ENCODE measurements at places on chromosomes 2 and 18.

GRCh38 chr18:55041366-55041765, 82.1 kb upstream of the CCDC68 start:
- no peak for DNase-seq

DNA sequence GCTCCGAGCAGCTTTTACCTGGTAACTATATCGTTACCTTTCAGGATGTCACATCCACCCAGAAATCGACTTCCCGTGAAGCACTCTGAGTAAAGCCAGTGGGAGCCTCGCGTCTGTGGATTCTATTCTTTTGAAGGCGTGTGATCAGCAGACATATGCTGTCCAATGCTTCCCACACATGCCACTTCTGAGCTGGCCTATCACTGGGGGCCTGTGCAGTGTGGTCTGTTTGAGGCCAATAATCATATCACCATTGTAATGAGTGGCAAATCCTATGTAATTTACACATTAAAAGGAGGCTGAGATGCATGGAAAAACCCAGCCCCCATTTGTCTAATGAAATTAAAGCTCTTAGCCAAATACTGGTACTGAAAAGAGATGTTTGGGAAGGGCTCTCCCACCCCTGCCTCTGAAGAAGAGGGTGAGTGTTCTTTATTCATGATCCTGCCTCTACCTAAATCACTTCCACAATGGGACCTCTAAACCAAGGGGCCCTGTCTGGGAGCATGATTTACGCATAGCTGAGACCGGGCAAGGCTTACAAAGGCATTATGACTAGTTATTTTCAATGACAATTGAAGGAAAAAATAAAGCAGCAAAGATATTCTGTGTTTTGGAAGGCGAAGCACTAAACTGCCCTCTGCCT, 686.8 kb downstream of the ZEB2 start:
- DNase-seq: no peak

DNA sequence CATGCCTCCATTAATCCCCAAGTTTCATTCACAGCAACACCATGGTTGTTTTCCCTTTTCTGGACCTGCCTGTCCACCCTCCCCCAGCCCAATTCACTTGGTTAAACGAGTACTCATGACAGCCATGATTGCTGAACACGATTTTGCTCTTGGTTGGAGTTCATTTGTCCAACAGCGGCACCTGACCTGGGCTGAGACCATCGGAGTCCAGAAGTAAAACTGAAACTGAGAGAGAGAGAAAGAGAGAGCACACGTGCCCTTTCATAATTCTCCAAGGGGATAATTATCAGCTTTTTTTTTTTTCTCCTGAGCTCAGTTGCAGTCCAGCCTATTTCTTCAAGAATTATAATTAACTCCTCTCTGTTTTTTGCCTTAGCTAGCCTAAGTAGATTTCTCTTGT, 13.7 kb upstream of the KIF5C start:
- no peak for DNase-seq

GRCh38 chr18:36181898-36182506, 5.3 kb upstream of the MOCOS start:
- DNase-seq: no peak

DNA sequence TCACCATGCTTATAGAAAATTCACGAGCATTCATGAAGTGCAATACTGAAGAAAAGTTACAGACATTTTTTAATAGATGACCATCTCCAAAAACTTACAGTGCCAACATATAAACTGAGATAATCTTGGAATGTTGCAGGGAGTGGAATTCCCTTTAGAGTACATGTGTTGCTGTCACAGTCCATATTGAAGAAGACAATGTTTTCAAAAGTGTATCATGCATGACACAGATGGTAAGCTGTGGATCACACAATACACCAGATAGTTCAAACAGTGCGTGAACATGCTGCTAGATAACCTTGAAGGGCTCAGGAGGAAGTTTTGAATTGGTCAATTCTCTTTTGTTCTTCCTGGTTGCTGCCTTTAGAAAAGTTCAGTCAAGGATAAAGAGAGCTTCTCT, 1644.3 kb upstream of the NXPH2 start:
- DNase-seq: no peak

GRCh38 chr2:97693476-97693875, 19.9 kb upstream of the ZAP70 start:
- DNase-seq: no peak

- DNase-seq: no peak
Measured at GRCh38 chr2:176685908-176686307, 416.7 kb downstream of the MTX2 start.

GRCh38 chr2:235227590-235227989, 266.3 kb upstream of the AGAP1 start:
- DNase-seq: no peak

GRCh38 chr2:25354116-25354515, 12.4 kb upstream of the DNMT3A start:
- DNase-seq: no peak

- peak; percentile 81 for DNase-seq
Measured at GRCh38 chr2:27735263-27735904, 36.1 kb upstream of the MRPL33 start.

DNA sequence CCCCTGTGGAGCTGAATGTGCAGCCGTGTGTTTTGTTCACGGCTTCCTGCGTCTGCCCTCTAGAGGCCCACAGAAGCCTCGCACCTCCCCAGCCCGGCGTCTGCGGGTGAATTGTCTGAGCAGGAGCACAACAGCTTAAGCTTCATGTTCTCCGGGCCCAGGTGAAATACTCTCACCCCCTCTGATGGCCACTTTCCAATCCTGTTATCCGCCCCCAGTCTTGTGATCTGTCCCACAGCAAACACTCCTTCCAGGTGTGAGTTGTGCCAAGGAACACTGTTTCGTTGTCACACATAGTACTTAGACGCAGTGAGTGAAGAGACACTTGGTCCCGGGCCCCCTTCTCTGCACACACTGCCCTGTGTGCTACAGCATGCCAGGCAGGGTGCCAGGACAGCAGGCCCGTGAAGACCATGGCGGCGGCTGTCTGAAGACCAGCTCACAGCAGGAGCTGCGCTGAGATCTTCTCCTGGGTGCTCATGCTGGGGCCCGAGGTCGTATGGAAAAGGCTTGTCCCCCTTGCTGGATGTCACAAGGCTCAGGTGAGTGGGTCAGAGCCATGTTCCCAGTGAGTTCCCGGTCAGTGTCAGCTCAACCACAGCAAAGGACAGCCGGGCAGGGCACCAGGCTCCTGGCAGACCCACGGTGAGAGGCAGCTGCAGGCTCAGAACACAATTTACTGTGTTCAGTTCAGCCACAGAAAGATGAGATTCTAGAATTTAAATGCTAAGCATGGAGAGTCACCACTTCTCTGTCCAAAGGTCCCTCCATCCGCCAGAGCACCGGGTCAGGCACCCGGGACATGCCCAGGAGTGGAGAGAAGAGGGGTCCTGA, 6.8 kb upstream of the PXDN start:
- DNase-seq: peak; percentile 57

DNA sequence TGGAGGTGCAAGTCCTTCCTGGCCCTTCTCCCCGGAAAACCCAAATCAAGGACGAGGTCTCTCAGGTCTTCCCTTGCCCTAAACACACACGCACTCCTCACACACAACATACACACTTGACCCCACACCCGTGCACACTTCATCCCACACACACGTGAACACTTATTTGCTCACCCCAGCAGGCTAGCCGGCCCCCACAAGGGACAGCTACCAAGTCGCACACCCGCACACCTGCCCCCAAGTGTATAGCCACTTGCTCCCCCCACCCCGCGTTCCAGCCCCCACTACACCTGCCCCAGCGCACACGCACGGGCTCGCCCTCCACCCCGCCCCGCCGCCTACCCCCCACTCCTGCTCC, 359 bp downstream of the TGFBRAP1 start:
- DNase-seq: peak; percentile 38

GRCh38 chr2:2586068-2586776, 255.1 kb upstream of the MYT1L start:
- DNase-seq: peak; percentile 12

GRCh38 chr18:43936176-43936575, 658.9 kb upstream of the SYT4 start:
- no peak for DNase-seq

GRCh38 chr2:149625671-149626070, 38.1 kb upstream of the MMADHC start:
- no peak for DNase-seq

DNA sequence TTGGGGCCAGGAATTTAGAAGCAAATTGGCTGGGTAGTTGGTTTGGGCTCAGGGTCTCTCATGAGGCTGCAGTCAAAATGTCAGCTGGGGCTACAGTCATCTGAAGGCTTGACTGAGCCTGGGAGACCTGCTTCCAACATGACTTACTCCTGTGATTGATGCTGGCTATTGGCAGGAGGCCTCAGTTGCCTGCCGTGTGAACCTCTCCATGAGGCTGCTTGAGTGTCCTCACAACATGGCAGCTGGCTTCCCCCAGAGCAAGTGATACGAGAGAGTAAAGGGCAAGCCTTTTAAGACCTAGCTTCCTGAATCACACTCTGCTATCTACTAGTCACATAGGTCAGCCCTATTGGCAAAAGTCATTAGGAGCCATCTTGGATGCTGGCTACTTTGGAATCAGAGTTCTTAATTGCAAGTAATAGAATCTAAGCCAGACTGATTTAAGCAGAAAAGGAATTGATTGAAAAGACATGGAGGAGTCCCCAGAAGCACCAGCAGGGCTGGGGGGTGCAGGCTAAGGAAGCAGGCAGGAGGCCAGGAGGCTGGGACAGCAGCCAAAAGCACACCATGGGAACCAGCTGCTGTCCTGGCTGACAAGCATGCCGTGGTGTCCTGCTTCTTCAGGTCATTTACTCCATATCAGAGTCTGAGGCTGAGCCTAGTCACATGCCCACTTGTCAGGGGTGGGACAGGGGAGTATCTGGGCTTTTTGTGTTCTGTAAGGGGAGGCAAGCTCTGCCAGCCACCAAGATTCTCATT, 7.8 kb upstream of the GIGYF2 start:
- DNase-seq: no peak

GRCh38 chr18:54774981-54775665, 53.2 kb upstream of the RAB27B start:
- DNase-seq: no peak

GRCh38 chr18:8660316-8660715, 45.0 kb upstream of the MTCL1 start:
- DNase-seq: no peak

GRCh38 chr2:30481323-30481800, 34.3 kb downstream of the LCLAT1 start:
- peak; percentile 50 for DNase-seq

DNA sequence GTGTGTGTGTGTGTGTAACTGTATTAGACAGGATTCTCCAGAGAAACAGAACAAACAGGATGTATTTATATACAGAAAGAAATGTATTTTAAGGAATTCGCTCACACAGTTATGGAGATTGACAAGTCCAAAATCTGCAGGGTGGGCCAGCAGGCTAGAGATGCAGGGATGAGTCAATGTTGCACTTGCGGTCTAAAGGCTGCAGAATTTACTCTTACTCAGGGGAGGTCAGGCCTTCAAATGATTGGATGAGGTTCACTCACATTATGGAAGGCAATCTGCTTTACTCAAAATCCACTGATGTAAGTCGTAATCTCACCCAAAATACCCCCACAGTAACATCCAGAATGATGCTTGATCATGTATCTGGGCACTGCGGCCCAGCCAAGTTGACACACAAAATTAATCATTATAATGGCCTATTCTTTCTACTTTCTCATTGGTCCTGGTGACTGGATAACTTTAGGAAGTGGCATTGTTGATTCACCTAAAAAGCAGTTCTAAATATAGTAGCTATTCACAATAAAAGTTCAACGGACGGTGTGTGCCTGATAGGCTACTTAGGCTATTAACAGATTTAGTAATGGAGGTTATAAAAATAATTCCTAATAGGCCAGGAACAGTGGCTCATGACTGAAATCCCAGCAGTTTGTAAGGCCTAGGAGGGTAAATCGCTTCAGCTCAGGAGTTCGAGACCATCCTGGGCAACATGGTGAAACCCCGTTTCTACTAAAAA, 40.6 kb upstream of the ACYP2 start:
- no peak for DNase-seq

DNA sequence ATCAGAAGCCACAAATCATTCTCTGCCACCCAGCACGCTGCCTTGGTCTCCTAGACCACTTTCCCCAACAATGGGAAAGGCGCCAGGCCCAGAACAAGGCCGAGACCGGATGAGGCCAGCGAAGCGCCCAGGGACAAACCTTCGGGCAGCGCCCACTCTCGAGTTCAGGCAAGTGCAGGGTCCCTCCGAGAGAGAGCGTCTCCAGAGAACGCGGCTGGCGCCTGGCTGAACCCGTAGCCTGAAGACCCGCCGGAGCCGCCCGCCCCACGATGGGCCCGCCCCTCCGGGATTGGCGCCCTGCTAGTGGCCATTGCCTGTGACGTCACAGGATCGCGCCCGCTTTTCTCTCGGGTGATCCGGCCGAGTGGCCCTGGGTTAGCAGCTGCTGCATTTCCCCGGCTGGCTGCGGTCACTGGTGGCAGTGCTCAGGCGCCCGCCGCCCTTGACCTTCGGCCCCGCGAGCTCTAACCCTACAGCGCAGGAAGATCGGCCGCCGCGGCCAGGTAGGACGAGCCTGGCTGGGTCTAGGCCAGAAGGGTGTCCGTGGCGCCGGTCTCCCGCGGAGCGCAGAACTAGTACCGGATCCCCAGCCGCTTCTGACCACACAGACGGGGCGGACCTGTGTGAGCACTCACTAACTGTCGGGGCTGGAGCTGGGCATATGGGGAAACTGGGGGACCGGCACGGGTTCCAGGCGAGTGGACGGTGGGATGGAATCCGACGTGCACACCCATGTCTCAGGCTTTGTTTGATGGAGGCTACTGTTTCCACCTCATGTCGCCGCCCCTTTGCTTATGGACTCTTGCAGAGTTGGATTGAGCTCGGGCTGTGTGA, at the start of gene FAHD2A:
Gene FAHD2A, plus strand, starts transcription at position 339 of the 834 bp plus-strand sequence. CDS start 2,851 bp downstream, outside the sequence.
- DNase-seq: peak; percentile 98

GRCh38 chr2:1671916-1672315, 72.4 kb downstream of the PXDN start:
- no peak for DNase-seq

GRCh38 chr2:85132397-85132796, 795 bp upstream of the TCF7L1 start:
- DNase-seq: no peak

- no peak for DNase-seq
Measured at GRCh38 chr2:236627193-236627592, 57.6 kb downstream of the ACKR3 start.

- DNase-seq: no peak
Measured at GRCh38 chr2:159148901-159149300, 137.6 kb downstream of the WDSUB1 start.

DNA sequence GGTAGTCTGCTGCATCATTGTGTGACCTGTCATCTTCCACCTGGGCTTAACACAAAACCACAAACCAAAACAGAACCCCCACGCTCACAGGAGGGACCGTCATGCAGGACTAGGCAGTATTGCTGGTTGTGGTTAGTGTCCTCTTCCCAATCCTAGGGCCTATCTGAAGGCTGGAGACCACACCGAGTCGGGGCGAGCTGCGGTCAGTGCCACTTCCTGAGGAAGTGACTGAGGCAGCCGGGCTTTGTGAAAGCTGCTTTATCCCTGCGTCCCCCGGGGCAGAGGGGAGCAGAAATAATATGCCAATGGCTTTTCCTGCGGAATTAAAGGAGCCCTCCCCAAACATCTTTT, 22.9 kb downstream of the ZNF532 start:
- peak; percentile 50 for DNase-seq

DNA sequence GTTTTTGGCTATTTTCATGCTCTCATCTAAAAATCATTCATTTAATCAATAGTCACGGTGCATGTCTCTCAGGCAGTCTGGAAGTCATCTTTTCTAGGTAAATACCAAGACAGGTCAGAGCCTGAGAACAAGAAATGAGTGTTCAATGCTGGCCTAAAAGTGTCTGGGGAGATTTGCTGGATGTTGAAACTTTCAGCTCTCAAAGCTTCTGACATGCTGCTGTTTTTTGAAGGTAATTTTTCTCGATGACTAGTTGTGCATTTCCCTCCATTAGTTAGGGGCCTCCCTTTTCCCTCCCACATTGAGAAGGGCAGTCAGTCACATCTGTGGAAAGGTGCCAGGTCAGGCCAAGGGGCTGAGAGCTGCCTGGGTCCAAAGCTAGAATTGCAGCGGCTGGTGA, 115.6 kb downstream of the LPIN1 start:
- no peak for DNase-seq

Measured in colonic mucosa (tissue), 4 donors.